ENCODE measurements at places on chromosomes 13 and 19.

- no peak for DNase-seq
Observed at GRCh38 chr13:28384789-28385188, 110.1 kb downstream of the FLT1 start.

GRCh38 chr13:91078093-91078679, 269.3 kb upstream of the MIR17HG start:
- DNase-seq = no peak

DNA sequence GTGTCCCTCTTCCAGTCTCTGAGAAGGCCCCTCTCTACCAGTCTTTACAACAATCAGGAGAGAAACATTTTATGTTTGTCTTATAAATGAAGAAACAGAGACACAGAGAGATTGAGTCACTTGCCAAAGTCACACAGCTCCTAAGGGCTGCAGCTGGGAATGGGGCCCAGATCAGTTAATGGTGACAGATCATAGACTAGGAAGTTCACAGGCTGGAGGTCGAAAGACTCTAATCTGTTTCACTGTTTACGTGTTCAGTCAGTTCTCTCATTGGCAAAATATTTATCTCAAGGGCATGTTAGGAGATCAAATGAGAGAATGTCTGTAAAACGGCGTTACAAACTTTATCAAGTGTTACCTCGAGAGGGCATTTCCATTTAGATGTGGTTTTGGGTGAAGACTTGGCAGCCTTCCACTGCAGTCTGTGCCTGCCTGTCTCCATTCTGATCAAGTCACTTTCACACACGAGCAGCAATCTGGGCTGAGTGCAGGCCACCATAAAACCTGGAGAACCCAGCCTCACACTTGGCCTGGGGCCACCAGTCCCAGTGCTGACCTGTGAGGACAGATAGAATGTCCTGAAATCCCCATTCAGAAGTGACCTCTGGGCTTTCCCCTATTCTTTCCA, 65.1 kb downstream of the SIAH3 start:
- DNase-seq = no peak

DNA sequence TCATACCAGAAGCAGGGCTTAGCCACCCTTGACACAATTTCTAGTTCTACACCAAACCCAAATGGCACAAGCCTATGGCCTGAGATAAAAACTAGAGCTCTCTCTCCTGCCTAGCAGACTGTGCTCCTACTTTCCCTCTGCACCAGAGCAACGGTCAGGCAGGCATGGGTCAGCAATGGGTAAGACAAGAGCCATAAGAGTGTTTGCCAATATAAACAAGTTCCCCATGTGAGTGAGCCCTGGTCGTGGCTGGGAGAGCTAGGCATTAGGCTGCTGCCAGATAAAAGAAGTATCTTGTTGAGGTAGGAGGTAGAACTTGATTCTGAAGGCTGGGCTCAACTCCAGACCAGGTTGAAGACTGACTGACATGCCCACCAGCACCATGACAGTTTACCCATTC, 1979.1 kb downstream of the OLFM4 start:
- DNase-seq = no peak

GRCh38 chr19:645912-646778, 6.5 kb downstream of the FGF22 start:
- no peak for DNase-seq

DNA sequence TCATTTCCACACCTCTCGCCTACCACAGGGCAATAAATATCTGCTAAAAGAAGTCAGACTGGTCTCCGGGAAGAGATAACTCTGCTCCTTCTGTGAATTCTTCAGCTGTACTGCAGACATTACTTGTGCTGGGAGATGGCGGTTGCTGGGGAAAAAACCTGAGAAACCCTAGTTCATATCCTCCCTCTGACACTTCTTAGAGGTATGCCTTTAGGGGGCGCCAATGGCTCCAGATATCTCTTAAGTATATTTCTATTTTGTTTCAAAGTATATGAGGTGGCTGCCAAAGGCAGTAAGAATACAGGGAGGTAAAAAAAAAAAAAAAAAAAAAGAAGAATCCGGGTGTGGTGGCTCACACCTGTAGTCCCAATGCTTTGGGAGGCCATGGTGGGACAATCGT, 175.2 kb downstream of the PAN3 start:
- no peak for DNase-seq

DNA sequence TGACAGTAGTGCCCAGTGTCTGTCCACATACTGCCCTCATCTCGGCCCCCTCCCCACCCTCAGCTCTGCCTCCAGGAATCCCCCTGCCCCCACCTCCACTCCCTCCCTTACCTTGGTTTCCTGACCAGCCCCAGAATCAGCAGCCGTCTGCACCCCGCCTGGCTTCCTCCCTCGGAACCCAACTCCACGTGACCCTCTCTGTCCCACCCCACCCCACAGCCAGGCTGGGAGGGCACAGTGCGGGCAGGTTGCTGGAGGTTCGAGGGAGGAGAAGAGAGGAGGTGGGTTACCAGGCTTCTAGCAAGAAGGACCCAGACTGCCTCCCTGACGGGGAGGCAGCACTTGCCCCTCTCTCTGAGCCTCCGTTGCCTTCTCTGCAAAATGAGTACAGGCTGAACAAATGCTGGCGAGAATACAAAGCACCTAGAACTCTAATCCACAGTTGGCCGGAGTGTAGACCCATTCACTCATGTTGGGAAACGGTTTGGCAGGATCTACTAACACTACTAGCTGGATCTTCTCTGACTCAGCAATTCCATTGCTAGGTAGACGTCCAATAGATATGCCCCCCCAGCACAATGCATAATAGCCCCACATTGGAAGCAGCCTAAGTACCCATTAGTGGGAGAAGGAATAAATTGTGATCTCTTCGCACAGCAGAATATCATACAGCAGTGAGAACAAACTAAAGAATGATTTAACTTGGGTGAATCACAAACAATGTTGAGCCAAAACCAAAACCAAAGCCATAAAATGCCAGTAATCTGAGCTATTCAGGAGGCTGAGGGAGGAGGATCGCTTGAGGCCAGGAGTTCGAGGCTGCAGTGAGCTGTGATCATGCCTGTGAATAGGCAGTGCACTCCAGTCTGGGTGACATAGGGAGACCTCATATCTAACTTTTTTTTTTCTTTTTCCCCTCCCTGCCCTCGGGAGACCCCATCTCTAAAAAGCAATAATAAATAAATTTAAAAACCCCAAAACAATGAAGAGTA, at the start of gene RASAL3:
RASAL3 (minus strand) TSS at position 151 of the 992 bp plus-strand sequence. CDS start 186 bp downstream, outside the sequence.
- no peak for DNase-seq

- DNase-seq = no peak
Observed at GRCh38 chr19:41386442-41386841, 10.1 kb downstream of the TMEM91 start.
